ENCODE measurements at places on chromosomes 5 and 9.

DNA sequence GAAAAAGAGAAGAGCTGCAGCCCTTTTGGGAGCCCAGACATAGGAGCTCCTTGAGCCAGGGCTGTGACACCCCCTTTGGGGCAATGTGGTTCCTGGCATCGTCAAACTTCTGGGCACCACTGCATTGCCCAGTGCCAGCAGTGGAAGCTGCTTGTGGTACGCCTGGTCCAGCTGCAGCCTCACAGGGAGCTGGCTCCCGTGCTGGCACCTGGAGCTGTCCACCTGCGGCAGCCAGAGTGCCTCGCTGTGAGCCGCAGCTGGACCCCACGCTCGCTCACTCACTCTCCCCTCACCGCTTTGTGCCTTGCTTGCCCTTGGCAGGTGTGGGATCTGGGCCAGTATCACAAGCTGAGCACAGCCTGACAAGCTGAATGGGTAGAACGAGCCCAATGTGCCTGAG, 1150.8 kb upstream of the CDH6 start:
- no peak for DNase-seq

- no peak for DNase-seq
These were observed 12.1 kb upstream of the SLC6A19 start for GRCh38 chr5:1189269-1189668.

GRCh38 chr5:10286162-10286861, 21.4 kb downstream of the CMBL start:
- no peak for DNase-seq

DNA sequence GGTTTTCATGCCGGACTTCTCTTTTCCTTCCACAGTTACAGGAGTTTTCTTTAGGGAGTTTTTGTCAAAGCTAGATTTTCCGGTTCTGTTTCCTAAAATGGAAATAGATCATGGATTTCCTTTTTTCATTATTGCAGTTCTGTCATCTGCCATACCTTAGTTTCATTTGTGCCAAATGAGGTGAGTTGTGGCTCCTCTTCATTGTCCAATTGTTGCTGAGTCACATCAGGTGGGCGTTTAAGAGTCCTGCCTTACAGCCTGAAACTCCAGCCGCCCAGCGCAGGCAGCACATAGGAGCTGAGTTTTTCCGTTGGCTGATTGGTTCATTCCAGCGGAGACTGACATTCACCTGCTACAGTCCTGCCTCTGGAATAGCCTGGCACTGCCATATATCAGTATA, 14.1 kb downstream of the SLC25A25 start:
- DNase-seq, result no peak

Data from transverse colon (tissue), 4 donors.